Astrocyte (in vitro differentiated cells and primary cell): ENCODE measurements at places on chromosomes 7 and 10. TPM values are rescaled to one million over a fixed set of nuclear protein-coding genes. Genes with fewer than 3 reads are reported as not detected.

DNA sequence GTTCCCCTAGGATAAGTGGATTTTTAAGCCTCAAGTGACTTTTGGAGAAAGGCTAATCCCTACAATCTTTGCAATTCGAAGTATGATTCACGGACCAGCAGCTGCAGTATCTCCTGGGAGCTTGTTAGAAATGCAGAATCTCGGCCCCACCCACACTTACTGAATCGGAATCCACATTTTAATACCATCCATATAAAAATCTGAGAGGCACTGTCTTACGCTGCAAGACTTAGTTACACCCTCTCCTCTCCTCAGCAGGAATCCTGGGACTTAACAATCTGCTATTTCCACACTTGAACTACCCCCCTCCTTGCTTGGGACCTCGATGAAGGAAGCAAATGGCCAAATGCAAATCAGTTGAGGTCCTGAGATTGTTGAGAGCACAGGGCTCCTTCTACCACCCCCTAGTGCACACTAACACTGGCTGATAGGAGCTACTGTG, 21.0 kb downstream of the ITPRIP start:
- H3K4me3 ChIP-seq: no peak overlapping the region
- no peak overlapping the region for H3K27ac ChIP-seq
- DNase-seq: peak; percentile 59

- H3K27ac ChIP-seq: no peak overlapping the region
- H3K36me3 ChIP-seq: no peaks in the 10 kb centered on the region
- DNase-seq: peak; percentile 44
- no peaks in the 10 kb centered on the region for H3K27me3 ChIP-seq
- H3K4me3 ChIP-seq: no peak overlapping the region
These were observed 14.6 kb downstream of the CHST12 start for GRCh38 chr7:2417981-2418481.

- no peaks in the 10 kb centered on the region for H3K36me3 ChIP-seq
- H3K4me3 ChIP-seq: peak overlapping the region; percentile 99
- no peak for DNase-seq
- peak overlapping the region; percentile 93 for H3K27ac ChIP-seq
These were observed 983 bp downstream of the TNRC18 start for GRCh38 chr7:5422396-5423305.

DNA sequence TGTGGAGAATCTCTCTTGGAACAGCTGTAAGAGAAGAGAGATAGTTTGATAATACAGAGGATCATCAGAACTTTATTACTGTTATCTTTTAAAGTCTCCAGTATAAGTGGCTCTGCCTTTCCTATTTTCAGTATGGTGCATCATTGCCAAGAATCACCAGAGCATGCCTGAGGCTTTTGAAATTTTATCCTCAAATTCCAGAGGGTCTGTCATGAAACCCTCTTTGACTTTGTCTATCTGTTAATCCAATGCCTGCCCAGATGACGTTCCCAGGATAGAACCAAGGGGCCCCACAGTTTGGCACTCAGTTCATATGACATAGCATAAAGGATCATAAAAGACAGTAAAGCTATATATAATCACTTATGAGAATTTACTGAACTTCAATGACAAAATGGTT, 35.3 kb upstream of the SEMA3C start:
- H3K36me3 ChIP-seq: no peaks in the 10 kb centered on the region
- no peak overlapping the region for H3K27ac ChIP-seq
- H3K4me1 ChIP-seq: no peaks in the 10 kb centered on the region
- no peak overlapping the region for H3K4me3 ChIP-seq
- no peaks in the 10 kb centered on the region for H3K27me3 ChIP-seq
- peak; percentile 20 for DNase-seq

DNA sequence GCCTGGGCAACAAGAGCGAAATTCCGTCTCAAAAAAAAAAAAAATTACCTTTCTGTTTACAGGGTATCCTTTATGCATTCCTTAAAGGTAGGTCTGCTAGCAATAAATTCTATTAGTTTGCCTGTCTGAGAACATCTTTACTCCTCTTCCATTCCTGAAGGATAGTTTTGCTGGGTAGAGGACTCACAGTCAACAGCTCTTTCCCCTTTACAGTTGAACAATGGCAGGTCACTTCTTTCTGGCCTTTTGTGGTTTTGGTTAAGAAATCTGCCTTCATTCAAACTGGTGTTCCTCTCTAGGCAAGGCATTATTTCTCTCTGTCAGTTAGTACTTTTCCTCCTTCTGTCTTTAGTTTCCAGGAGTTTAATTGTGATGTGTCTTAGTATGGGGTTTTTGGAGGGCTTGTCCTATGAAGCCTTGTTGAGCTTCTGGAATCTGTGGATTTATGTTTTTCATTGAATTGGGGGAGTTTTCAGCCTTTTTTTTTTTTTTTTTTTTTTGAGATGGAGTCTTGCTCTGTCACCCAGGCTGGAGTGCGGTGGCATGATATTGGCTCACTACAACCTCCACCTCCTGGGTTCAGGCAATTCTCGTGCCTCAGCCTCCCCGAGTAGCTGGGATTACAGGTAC, 4.8 kb upstream of the DNAAF5 start:
- DNase-seq: no peak
- H3K27me3 ChIP-seq: no peaks in the 10 kb centered on the region
- no peak overlapping the region for H3K4me3 ChIP-seq
- H3K4me1 ChIP-seq: peaks cover 10% of the 10 kb centered on the region

- H3K36me3 ChIP-seq: no peaks in the 10 kb centered on the region
- no peaks in the 10 kb centered on the region for H3K27me3 ChIP-seq
- H3K4me3 ChIP-seq: no peak overlapping the region
- DNase-seq: no peak
These were observed 288.2 kb downstream of the POU6F2 start for GRCh38 chr7:39265641-39266591.

DNA sequence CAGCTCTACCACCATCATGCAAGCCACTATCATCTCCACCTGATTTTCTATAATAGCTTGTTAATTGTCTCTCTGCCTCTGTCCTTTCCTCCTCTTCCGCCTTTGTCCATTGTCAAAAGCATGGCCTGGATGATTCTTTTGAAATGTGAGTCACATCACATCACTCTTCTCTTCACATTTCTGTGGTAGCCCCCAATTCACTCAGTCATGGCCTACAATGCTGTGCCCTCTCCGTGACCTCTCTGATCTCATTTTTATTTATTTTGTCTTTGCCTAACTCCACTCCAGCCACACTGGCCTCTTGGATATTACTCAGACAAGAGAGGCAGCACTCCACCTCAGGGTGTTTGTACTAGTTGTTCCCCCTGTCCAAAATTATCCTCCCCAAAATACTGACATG, 4.9 kb upstream of the ABCB4 start:
- peak overlapping the region; percentile 20 for H3K27ac ChIP-seq
- H3K4me1 ChIP-seq: peaks cover 16% of the 10 kb centered on the region
- H3K27me3 ChIP-seq: peaks cover 8% of the 10 kb centered on the region

DNA sequence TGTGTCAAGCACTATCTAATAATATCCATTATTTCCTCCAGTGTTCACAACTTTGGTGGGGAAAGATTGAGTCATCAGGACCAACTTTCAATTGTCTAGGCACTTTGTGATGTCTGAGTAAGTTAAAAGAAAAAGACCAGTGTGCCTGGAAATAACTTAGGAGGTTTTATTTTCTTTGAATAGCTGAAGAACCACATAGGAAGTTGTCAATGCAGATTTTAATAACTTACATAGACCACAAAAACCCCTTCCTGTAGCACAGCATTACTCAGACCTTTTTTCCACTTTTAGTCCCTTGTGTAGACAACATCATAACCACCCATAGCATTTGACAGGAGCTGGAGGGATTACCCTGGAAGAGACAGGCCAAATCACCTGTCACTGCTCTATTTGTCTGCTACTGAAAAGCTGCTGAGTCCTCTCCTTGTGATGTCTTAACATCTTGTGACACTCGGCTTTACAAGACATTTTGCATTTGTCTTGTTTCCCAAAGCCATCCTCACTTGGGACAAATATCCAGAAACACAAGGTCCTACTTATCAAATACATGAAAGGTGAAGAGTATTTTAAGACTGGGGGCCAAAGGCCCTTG, 241.5 kb upstream of the PTER start:
- H3K4me1 ChIP-seq: no peaks in the 10 kb centered on the region
- H3K27me3 ChIP-seq: no peaks in the 10 kb centered on the region
- DNase-seq: no peak
- H3K4me3 ChIP-seq: no peak overlapping the region

PON1 gene
- 0.99 and 1.00 TPM in 2 replicates for total RNA-seq

INTS1 gene
- total RNA-seq: 81.4 and 81.9 TPM in 2 replicates

HTR5A gene
- not detected in 2 replicates for total RNA-seq

RADIL gene
- total RNA-seq: 0.22 and 0.86 TPM in 2 replicates

GARS1 gene
- total RNA-seq: 517 and 564 TPM in 2 replicates

PLEKHS1 gene
- total RNA-seq: not detected in 2 replicates

GHRHR gene
- total RNA-seq: not detected in 2 replicates
